ENCODE measurements at places on chromosomes 3 and 15.

- peak; percentile 33 for DNase-seq
These were observed 1.1 kb upstream of the NLGN1 start for GRCh38 chr3:173396191-173397041.

DNA sequence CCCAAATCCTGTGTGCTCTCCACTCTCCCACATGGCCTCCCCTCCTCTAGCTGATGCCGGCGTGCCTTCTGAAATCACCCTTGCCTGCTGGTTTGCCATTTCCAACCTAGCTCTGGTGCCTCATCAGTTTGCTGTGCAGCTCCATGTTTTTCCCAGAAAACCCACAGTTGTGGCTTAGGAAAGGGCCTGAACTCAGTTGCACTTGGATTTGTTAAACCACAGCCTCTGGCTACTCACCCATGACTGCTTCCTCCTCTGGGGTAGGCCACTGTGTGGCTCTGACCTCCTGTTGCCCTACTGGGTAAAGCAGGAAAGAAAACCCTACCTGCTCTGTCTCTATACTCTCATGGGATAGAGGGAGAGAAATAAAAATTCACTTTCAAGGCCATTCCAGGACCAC lies 97.3 kb downstream of the DAPK2 start:
- DNase-seq: no peak

- no peak for DNase-seq
These were observed 45.6 kb downstream of the CCDC12 start for GRCh38 chr3:46930945-46931403.

DNA sequence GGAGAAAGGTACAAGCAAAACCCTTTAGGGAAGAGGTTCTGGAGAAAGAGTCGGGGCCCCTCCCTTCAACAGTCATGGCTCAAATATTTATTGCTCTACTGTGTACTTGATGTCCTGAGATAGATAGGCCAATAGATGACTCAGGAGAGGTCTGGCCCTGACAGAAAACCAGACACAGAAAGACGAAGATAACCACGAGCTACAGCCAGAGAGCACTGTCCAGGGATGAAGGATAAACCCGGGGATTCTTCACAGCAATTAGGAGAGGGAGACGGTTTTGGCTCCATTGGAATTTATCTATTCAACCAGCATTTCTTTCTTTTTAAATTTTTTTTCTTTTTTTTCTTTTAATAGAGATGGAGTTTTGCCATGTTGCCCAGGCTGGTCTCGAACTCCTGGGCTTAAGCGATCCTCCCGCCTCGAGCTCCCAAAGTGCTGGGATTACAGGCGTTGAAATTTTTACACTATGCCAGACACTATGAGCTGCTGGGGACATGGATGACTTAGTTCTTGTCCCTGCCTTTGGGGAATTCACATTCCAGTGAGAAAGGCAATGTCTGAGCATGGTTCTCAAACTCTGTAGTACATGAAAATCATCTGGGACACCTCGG lies 4.6 kb upstream of the CIDEC start:
- DNase-seq: no peak

GRCh38 chr15:60916679-60917460 lies 312.2 kb downstream of the RORA start:
- DNase-seq: peak; percentile 87

GRCh38 chr3:129577925-129578786 lies 28.3 kb downstream of the PLXND1 start:
- no peak for DNase-seq

DNA sequence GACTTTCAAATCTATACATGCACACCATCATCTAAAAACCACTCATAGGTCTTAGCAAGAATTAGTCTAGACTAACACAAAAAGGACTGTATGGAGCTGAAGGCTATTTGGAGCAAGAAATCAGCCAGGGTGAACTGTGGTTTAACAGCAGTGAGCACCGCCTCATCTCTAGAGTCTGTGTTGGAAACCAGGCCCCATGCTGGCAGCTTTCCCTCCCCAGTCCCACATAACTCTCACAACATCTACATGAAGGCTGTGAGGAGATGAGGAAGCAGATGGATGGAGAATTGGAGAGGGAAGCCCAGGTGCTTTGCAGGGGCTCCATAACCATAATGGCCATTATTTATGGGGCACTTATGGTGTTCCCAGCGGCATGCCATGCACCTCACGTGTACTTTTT lies 133.2 kb upstream of the TOPAZ1 start:
- DNase-seq: no peak

DNA sequence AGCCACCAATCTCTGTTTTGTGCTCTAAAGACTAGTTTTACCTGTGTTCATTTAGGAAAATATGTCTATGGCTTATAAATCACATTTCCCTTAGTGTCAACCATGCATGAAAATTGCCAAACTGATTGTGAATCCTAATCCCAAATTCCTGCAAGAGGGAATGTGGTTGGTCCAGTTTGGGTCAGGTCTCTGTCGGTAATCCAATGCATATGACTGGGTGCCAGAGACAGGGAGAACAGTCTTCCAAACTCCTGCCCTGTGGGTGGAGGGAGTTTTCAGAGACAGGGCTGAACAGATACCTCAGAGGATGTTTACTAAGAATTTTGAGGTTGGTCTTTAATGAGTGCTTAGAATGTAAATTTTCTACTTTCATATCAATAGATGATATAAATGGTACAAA lies 300.5 kb upstream of the ARL6 start:
- no peak for DNase-seq

DNA sequence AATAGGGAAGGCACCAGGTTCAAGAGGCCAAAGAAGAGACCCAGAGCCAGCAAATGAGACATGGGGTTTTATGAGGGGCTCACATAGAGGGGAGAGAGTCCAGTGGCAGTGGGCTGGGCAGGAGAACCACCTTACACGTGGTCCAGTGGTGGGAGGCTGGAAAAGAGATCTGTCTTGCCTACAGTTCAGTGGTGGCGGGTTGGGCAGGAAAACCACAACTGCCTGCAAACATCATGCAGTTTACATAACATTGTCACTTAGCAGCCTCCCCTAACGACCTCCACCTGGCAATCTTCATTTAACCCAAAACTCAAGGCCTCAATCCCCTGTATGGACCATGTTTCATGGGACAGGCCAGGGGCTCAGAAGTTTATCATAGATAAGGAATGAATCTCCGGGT lies 29.1 kb downstream of the CRYGS start:
- no peak for DNase-seq

GRCh38 chr3:179765396-179765795 lies 112.6 kb downstream of the USP13 start:
- no peak for DNase-seq

- DNase-seq: no peak
These were observed 27.6 kb downstream of the RFT1 start for GRCh38 chr3:53102601-53103147.

- no peak for DNase-seq
These were observed 376 bp downstream of the TADA3 start for GRCh38 chr3:9791790-9792404.

- no peak for DNase-seq
These were observed 76.5 kb upstream of the SPRED1 start for GRCh38 chr15:38176155-38176554.

DNA sequence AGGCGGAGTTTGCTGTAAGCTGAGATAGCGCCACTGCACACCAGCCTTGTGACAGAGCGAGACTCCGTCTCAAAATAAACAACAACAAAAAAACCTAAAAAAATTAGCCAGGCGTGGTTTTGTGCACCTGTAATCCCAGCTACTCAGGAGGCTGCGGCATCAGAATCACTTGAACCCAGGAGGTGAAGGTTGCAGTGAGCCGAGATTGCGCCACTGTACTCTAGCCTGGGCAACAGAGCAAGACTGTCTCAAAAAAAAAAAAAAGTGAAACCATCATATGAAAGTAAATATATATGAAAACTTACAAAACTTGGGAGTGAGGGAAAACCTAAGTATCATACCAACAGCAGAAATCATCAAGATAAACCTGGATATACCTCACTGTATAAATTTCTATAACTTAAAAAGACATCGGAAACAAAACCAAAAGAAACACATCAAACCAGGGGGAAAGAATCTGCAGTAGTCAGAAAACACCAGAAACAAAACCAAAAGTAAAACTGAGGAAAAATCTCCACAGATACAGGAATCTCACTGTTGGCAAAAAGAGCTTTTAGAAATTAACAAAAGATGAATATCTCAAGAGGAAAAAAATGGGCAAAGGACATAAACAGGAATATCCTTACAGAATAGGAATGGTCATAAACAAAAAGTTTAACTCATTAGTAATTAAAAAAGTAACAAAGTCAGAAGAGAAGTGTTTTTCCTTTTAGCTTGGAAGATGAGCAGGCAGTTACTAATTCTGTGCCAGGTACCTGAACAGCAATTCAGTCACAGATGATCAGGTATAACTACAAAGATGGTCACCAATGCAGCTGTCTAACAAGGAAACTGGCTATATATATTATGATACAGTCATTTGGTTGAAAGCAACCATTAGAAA lies 41.3 kb downstream of the ETV5 start:
- DNase-seq: no peak

- no peak for DNase-seq
These were observed 102.1 kb upstream of the AGBL1 start for GRCh38 chr15:85977586-85977985.

DNA sequence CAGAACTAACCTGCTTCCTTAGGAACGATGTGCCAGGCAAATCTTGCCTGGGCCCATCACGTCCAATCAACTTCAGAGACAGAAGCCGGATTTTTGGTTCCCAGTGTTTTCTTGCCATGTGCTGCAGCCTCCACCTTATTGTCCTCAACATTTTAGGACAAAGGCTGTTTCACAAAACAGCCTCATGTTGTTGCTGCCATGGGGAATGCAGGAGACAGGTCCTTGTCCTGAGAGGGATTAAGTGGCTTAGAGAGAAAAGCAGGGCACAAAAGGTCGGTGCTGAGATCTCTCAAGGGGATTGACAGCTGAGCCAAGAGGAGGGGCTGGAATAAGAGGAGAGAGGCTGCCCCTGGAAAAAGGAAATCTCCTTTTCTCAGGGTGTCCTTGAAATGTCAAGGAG lies 11.3 kb upstream of the NMNAT3 start:
- DNase-seq: no peak

DNA sequence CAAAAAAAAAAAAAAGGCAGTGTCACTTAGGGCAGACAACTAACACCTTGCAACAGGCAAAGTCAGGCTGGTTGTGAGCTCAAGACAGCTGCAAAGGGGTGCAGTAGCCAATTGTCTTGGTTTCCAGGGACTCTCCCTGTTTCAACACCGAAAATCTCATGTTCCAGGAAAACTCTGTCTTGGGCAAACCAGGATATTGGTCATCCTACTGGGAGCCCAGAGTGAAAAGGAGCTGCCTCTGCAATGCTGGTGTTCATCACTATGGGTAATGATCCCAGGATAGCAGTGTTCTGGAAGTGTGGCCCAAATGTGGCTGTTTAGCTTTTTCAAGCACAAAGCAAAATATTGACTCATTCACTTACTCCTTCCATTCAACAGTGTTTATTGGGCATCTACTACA lies 82.6 kb downstream of the ARHGAP31 start:
- DNase-seq: no peak

DNA sequence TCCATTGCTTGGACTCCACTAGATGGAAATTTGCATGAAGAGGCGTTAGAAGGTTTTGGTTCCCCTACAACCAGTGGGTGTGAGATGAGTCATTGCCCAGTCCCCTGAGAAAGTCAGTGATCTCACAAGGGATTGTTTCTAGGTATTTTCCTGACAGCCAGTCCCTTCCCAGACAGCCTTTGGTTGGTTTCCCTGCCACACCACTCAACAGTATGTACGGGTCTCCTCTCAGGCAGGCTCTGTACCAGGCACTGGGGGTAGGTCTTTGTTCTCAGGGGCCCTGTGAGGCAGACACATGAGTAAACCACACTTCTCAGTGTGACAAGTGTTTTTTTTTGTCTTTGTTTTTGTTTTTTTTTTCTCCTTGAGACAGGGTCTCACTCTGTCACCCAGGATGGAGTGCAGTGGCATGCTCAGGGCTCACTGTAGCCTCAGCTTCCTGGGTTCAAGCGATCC lies 4.0 kb downstream of the LAMP3 start:
- DNase-seq: no peak

DNA sequence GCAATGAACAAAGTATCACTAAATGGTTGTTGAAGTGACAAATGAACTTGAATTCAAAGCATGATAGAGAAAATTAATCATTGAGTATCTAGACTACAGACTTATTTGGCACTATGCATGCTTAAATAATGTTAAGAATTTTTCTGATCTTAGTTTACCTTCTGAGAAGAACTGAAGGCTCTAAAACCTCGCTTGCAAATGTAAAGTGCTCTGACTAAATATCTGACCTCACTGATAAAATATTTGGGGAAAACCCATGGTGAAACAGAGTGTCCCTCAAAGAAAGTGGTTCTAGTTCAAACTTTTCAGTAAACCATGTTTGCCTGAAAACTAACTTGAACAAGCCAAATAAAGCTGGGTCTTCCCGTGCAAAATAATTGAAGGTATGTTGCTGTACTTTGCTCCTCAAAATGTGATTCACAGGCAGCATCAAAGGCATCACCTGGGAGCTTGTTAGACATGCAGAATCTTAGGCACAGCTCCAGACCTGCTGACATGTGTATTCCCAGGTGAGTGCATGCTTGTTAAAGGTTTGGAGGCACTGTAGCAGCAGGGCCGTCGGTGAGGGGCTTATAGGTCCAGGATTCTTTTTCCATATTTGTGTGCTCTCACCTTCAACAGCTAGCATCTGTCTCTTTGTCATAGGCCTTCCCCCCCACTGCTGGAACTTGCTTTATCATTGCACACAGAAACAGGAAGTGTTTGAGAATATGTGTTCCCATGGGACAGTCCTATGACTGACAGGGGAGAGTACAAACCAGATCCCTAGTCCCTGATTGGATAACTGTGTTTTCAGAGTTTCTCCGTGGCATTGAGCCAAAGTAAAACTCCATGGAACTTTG lies 524.2 kb upstream of the LMCD1 start:
- DNase-seq: no peak

DNA sequence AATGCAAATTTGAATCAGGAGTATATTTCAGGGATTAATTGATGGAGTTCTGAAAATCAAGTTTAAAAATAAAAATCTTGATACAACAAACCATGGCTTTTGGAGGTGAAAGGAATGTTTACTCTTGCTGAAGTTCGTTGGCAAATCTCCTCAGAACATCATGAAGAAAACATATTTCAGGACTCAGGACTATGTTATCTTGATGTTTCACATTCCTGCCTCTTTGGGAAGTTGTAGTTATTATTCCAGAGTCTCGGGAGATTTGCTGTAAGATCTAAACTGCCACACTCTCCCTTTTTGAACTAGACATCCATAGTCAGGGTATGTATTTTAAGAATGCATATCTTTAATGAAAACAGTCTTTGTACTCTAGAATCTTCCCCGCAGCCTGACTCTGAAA lies 271.2 kb downstream of the RBMS3 start:
- no peak for DNase-seq

- DNase-seq: no peak
These were observed 11.1 kb downstream of the GPR176 start for GRCh38 chr15:39909007-39909406.

GRCh38 chr3:112482675-112483074 lies 16.6 kb downstream of the BTLA start:
- DNase-seq: no peak

DNA sequence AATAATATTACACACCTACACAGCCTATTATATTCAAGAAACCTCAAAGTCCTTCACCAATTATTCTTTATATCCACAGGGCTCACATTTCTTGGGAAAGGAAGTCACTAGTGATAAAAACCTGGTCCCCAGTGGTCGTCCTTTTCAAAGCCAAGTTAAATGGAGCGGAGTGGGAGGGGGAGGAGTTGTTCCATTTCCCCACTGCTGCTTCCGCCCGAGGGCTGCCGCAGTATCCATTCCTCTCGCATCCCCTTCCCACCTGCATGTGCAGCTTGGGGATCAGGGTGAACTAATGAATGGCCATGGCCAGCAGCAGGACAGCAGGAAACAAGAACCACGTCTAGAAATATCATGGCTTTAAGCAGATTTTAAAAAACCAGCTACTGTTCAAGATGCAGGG lies 76.4 kb upstream of the SEMA6D start:
- no peak for DNase-seq

GRCh38 chr15:68363353-68363752 lies 68.6 kb downstream of the ITGA11 start:
- DNase-seq: no peak
